ENCODE measurements at places on chromosomes 12 and 14.

GRCh38 chr12:13534645-13535398, 338.3 kb downstream of the EMP1 start:
- DNase-seq = no peak

DNA sequence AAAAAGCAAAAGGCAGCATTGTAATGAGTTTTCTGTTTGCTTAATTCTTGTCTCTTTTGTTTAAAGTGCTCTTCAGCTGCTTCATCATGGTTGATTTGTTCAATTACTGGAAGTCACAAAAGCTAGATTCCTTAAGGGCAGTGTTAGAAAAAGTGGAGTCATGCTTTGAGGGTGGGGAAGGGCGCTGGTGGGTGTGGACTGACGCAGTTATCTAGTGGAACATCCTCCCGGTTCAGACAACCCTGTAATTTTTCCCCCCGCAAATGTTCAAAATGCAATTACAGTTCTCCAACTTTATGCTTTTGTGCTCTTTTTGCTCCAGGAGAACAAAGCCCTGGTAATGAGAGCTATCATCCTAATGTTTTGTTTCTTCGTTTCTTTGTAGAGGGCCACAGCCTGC, 2.1 kb downstream of the AKAP6 start:
- DNase-seq = no peak

- DNase-seq = no peak
These were observed 75.2 kb downstream of the RIMBP2 start for GRCh38 chr12:130640901-130641300.

DNA sequence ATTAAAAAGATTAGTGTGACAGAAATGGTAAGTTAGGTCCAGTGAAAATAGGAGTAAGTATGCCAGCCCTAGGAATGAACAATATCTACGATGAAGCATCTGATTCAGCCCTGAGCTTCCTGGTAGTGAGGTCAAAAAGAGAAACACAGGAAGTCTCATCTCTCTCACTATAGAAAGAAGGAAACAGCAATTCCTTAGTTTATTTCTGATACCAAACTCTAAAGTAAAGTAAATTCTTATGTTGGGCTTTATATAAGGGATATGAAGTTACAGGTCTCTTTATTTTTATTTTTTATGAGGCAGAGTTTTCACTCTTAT, 76.7 kb upstream of the RFLNA start:
- DNase-seq = no peak

DNA sequence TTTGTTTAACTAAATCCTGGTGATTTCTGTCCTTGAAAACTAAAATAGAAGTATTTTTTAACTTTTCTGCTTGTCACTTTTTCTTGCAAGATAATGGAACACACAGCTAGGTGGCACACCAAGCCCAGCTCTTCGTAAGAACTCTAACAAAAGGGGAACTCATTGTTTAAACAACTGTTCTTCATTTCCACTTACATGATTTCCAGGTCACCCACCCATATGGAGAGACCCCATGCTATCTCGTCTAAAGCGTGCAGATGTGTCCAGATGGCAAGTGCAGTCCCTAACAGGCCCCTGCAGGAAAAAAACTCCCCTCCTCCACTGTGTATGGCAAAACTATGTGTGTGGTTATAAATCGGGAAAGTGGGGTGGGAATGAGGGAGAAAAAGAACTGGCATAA, 43.3 kb upstream of the NT5DC3 start:
- DNase-seq = no peak

Measured in HS-5 (cell line).